ENCODE measurements at places on chromosomes 13 and 19. TPM values are rescaled to one million over a fixed set of nuclear protein-coding genes. Genes with fewer than 3 reads are reported as not detected.

The SIGLEC9 gene
- 0.14 TPM for total RNA-seq

The CCDC70 gene
- not detected for total RNA-seq

The IZUMO4 gene
- 7.3 TPM for total RNA-seq

The TMEM150B gene
- total RNA-seq: 0.39 TPM

The ATP8B3 gene
- total RNA-seq: 28.5 TPM

The CGB3 gene
- not detected for total RNA-seq

The DAPK3 gene
- 34.3 TPM for total RNA-seq

The MED4 gene
- 58.3 TPM for total RNA-seq

The PINLYP gene
- 9.9 TPM for total RNA-seq

The TPP2 gene
- total RNA-seq: 95.8 TPM

The GIPR gene
- 4.7 TPM for total RNA-seq

The CYSLTR2 gene
- 3.7 TPM for total RNA-seq

The SRRM5 gene
- 0.59 TPM for total RNA-seq

The TBC1D4 gene
- 24.8 TPM for total RNA-seq

The ZNF548 gene
- total RNA-seq: 19.9 TPM

The CGB2 gene
- not detected for total RNA-seq

The UPK1A gene
- total RNA-seq: 0.50 TPM

The PEAK3 gene
- total RNA-seq: 0.84 TPM

The ZNF888 gene
- 7.0 TPM for total RNA-seq

The ZNF625 gene
- 5.0 TPM for total RNA-seq

The ZNF541 gene
- 0.39 TPM for total RNA-seq

The TMEM86B gene
- 9.4 TPM for total RNA-seq

The LILRA2 gene
- total RNA-seq: not detected

The SLC25A41 gene
- total RNA-seq: 0.23 TPM

The MISP gene
- not detected for total RNA-seq

The ELAVL3 gene
- total RNA-seq: 0.32 TPM

The KLK15 gene
- total RNA-seq: not detected

The ELSPBP1 gene
- total RNA-seq: not detected

The B3GNT3 gene
- not detected for total RNA-seq

The ZSCAN5A gene
- 10.0 TPM for total RNA-seq

The ZNF470 gene
- total RNA-seq: 2.0 TPM

The ZNF575 gene
- 3.7 TPM for total RNA-seq

The HCN2 gene
- 1.9 TPM for total RNA-seq

The MBD3L3 gene
- total RNA-seq: not detected

The DBP gene
- 11.8 TPM for total RNA-seq

The TMEM59L gene
- total RNA-seq: not detected

The DIAPH3 gene
- total RNA-seq: 24.2 TPM

The RNU6-9 gene
- not detected for total RNA-seq

The DENND1C gene
- total RNA-seq: 94.3 TPM

The SLC10A2 gene
- total RNA-seq: not detected

The PRR20D gene
- total RNA-seq: not detected

The KLK4 gene
- not detected for total RNA-seq

The ZNF615 gene
- total RNA-seq: 7.9 TPM

The KLK2 gene
- 0.27 TPM for total RNA-seq

The RETN gene
- total RNA-seq: 0.55 TPM

The KCTD15 gene
- total RNA-seq: 5.4 TPM

The CEACAM4 gene
- not detected for total RNA-seq

The LPAR2 gene
- 45.2 TPM for total RNA-seq

The TIMM50 gene
- 65.1 TPM for total RNA-seq

The CEACAM3 gene
- not detected for total RNA-seq

The ANKLE1 gene
- total RNA-seq: 7.3 TPM

The PLEKHA4 gene
- 1.4 TPM for total RNA-seq

The ZNF331 gene
- 14.6 TPM for total RNA-seq

The CTXN1 gene
- not detected for total RNA-seq

Data from T-helper 2 cell treated with Interferon-gamma antibody and Interleukin-4, amounts not matched to agents 100 ng/mL and 5 ng/mL, for 36 hours (primary cell).